ENCODE measurements at places on chromosomes 3 and 15. TPM values are rescaled to one million over a fixed set of nuclear protein-coding genes. Genes with fewer than 3 reads are reported as not detected.

ESYT3 gene
- total RNA-seq: 0.16 TPM

IQCH gene
- 4.8 TPM for total RNA-seq

SMARCC1 gene
- total RNA-seq: 24.6 TPM

PPM1L gene
- 0.69 TPM for total RNA-seq

PROS1 gene
- 17.9 TPM for total RNA-seq

TMA7 gene
- total RNA-seq: 256 TPM

CFAP20DC gene
- 1.0 TPM for total RNA-seq

All from bronchial smooth muscle cell (primary cell).